ENCODE measurements at places on chromosomes 1 and 21.

- no peak for DNase-seq
Observed at GRCh38 chr1:227066999-227067398, 126.9 kb downstream of the COQ8A start.

DNA sequence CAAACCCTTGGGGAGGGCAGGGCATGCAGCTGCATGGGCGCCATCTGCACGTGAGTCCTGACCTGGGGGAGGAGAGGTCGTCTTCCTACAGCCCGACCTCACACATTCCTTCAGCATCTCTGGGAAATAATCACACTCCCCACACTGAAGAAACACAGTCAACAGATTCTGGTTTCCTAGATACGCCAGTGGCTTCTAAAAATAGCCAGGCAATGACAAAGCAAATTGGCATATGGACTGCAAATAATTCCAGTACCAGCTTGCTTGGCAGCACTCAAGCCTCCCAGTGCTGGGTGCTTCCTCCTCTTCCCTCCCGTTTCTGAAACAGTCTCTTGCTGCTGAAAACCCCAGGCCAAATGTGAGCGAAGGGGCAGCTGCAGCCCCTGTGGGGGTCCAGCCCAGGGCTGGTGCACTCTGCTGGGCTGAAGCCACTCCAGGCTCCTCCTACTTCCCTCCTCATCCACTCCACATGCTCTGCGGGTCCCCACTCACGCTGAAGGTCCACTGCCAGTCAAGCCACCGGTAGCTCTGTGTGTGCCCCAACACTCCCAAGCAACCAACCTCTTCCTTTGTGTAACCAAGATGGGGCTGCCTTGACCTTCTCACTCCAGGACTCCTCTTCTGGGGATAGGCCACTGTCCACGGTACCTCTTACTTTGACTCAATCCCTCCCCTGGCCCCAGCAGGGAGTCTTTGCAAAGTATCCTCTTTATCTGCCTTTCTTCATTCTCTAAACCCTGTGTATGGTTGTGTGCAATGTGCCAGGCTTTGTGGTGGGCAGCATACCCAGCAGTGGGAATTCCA is 69.0 kb downstream of the KCND3 start:
- no peak for DNase-seq

DNA sequence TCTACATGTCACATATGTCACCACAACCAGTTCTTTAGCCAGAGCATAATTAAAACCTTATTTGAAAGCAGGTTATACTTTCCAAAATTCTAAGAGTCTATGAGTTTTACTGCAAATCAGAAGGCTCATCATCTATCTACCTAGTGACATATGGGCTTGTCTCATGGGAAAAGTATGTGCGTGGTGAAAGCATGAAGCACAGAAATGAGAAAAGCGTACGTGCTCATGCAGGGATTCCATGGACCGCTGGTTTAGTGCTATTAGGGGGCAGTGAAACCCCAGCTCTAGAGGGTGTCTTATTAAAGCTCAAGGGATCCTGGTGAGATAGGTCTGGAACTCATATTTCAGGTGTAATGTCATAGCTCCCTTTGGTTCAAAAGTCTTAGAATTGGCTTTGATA is 50.2 kb downstream of the FAM163A start:
- no peak for DNase-seq

DNA sequence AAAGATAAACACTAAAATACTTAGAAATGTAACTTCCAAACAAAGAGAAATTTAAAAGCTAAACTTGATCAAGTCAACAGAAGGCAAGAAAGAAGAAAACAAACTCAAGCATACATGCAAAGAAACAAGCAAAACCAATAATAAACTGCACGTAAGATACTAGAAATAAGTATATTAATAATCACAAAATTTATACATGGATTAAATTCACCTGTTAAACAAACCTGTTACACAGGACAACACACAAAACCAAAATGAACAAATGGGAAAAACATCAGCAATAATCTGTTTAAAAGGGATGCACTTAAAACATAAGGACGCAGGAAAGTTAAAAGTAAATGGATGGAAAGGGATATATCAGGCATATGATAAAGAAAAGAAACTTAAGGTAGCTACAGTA is 165.8 kb downstream of the CDC42BPA start:
- DNase-seq: no peak

DNA sequence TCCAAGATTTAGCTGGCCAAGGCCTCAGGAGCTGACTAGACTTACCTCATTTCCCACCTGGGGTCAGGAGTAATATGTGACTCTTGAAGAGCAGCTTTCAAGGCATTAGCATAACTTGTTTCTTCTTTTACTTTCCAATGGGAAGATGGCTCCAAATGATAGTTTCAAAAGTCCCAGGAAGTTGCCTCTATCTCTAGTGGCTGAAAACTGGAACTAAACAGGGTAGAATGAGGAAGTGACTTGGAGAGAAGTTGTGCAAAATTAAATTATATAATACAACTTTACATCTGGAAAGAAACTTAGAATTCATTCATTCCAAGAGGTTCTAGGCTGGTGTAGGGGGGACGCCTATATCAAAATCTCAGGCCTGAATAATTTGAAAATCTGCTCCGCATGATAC is 250.1 kb upstream of the FMN2 start:
- DNase-seq: no peak

All from activated gamma-delta T cell treated with Interleukin-2 at 50 U/mL for 16 hours (primary cell).